ENCODE measurements at places on chromosomes 3 and 15. TPM values are rescaled to one million over a fixed set of nuclear protein-coding genes. Genes with fewer than 3 reads are reported as not detected.

The IMPG2 gene
- total RNA-seq, result 0.19 TPM

GRCh38 chr3:107752202-107752990 is 229.6 kb downstream of the BBX start:
- DNase-seq, result peak; percentile 14

DNA sequence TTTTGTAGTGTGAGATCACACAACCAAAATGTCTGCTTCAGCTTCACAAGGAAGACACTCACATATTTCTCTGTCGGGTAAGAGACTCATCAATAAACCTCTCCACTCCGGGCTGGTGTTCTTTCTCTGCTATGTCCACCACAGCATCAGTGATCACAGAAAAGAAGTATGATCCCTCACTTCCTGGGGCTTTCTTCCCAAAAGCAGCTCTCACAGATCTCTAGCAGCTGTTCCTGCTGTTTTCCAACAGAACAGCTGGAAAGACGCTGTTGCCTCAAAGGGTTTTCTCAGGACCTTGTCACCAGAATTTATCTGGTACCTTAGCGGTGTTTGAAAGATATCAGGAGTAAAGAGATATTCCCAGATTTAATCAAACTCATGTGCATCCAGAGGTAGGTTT is 46.4 kb downstream of the GATM start:
- DNase-seq, result no peak

DNA sequence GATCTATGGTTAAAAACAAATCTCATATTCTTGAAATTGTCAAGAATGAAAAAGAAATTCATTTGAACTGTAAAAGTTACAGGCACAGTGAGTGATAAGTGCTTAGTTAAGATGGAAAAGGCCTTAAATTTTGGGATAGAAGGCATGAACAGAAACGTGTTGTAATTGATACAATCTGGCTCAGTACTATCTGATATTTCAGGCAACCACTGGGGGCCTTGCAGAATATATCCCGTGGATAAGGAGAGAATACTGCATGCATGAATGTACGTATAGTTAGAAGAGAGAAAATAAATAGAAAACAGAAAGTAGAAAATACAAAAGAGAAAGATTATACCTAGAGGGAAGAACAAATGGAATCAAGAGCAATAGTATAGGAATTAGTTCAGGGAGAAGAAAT is 741.4 kb upstream of the CCDC54 start:
- DNase-seq, result no peak
